Fibroblast of skin of back (primary cell): ENCODE measurements at places on chromosomes 16 and 17.
A peak's percentile ranks its signal among the peaks of the same experiment; 100 is the strongest.

DNA sequence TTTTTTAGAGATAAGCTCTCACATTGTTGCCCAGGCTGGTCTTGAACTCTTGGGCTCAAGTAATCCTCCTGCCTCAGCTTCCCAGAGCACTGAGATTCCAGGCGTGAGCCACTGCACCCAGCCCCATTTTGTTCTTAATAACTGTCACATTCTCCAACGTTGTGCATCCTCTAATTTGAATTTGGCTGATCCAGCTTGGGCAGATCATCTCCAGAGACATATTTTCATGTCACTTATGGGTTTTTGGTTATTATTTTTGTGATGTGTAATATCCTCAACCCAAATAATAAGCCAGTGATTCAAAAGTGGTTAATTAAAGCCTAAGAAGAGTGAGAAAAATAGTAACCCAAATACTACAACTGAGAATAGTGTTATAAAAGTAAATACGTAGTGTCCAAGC lies 16.2 kb upstream of the COL1A1 start:
- peak; percentile 73 for DNase-seq

GRCh38 chr17:7340179-7340578 lies 3.9 kb downstream of the ACAP1 start:
- DNase-seq, result no peak

GRCh38 chr16:47826070-47826469 lies 329.7 kb downstream of the ABCC12 start:
- DNase-seq, result no peak

GRCh38 chr16:24544640-24545039 lies 5.3 kb downstream of the RBBP6 start:
- peak; percentile 46 for DNase-seq

DNA sequence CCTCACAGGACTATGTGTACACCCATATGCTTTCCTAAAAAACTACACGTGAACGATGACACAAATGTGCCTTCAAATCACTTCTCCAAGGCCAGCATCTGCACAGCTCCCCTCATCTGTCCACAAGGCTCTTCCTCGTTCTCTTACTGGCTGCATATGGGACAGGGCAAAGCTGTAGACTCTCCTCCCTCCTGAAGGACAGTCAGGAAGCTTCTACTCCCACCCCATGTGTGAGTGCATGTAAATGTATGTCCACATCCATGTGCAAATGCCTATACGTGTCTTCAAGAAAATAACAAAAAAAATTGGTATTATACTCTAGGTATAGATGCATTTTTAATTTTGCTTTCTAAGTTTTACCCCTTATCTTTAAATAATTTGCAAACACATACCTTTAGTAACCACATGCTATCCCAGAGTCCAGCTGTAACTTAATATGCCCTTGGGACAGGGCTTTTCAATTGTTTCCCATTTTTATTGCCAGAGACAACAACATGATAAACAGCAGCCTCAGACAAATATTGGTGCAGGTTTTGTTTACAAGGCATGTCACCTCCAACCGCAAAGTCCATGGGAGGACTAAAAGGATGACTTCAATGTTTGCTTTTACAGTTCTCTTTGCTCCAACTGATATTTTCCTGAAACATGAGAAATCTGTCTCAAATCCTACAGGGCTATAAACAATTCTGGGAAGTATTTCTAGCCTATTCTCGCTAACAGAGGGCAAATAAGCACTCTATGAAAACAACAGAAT lies 31.6 kb upstream of the FAAP100 start:
- DNase-seq, result no peak

DNA sequence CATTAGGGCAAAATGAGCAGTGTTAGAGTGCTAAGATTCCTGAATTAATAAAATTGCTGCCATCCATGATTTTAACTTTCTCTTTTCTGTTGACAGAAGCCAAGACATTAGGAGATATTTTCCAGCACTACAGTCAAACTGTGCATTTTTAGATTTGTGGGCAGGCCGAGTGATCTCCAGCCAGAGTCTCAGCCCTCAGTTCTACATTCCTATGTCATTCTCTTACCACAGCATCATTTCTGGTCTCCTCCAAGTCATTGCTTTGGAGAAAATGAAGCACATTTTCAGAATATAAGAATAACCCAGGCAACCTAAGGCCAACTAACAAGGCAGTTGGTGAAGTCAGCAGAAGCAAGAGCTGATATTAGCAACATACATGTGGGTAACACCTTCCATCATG lies 74.6 kb upstream of the NUDT7 start:
- DNase-seq, result peak; percentile 8

GRCh38 chr16:52318302-52319009 lies 228.5 kb downstream of the TOX3 start:
- DNase-seq, result no peak

GRCh38 chr17:45719335-45720071 lies 64.6 kb upstream of the CRHR1 start:
- peak; percentile 74 for DNase-seq

- no peak for DNase-seq
Observed at GRCh38 chr16:22235839-22236745, 30.0 kb downstream of the EEF2K start.

DNA sequence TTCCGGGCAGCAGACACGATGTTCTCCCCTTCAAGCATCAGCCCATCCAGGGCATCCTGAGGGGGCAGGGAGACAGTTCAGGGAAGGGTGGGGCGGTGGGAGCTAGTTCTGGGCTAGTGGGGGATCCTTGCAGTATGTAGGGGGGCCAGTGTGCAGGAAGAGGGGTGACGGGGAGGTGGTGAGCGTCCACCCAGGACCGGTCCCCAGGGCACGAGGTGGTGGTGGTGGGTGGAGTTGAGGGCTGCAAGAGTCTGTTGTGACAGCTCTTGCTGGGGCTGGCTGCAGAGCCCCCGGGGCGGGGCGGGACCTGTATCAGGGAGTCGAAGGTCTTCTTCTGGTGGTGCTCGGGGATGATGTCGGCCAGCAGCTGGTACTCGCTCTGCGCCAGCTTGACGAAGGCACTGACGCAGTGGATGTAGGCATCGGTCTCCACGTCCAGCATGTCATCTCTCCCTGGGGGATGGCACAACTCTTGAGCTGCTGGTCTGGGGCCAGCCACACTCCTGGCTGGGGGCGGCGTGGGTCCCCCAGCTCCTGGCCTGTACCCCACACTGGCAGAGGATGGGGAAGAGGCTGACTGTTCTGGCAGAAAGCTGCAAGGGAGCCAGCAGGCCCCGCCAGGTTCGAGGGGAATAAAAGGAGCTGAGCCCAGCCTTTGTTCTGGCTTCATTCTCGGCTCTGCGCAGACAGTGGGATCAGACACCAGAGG lies 10.0 kb downstream of the ZACN start:
- no peak for DNase-seq
